ENCODE measurements at places on chromosomes 2 and 18.

GRCh38 chr2:36478332-36478738 is 119.6 kb downstream of the FEZ2 start:
- no peaks in the 10 kb centered on the region for H3K27me3 ChIP-seq
- H3K4me1 ChIP-seq = peaks cover 68% of the 10 kb centered on the region
- H3K27ac ChIP-seq = peak overlapping the region; percentile 83
- DNase-seq = no peak
- H3K36me3 ChIP-seq = peaks cover 4% of the 10 kb centered on the region

DNA sequence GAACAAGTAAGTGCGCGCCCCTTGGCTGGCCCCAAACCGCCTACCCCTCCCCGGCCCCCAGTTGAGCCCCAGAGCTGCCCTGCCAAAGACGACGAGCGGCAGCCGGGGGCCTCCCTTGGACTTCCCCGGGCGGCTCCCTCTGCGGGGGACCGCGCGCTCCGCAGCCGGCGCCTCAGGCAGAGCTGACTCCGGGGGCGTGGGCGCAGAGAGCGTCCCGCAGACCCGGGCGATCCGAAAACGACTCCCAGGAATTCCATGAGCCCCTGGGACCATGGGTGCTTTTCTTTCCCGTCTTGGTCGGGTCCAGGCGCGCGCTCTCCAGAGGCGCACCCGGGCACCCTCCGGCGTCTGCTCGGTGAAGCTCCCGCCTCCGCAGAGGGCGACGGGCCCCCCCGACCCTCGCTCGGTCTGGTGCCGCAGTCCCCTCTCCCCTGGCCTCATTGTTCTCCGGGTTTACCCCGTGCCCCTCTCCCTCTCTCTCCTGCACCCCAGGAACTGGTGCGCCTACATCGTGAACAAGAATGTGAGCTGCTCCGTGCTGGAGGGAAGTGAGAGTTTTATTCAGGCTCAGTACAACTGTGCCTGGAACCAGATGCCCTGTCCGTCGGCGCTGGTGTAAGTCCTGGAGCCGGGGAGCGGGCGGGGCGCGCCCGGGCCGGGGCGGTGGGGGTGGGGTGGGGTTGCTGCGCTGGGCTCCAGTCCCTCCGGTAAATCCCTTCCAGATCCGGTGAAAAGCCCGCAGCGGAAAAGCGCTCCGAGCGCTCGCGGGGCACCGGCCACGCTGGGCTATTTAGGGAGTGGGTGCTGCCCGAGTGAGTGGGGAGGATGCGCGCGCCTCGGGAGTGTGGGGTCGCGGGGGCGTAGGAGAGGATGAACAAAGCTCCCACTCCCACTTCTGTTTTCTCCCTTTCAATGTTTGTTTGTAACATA is 776 bp downstream of the EMILIN2 start:
- H3K36me3 ChIP-seq = no peaks in the 10 kb centered on the region
- no peak for DNase-seq
- H3K4me3 ChIP-seq = peak overlapping the region; percentile 80
- H3K27me3 ChIP-seq = no peaks in the 10 kb centered on the region

DNA sequence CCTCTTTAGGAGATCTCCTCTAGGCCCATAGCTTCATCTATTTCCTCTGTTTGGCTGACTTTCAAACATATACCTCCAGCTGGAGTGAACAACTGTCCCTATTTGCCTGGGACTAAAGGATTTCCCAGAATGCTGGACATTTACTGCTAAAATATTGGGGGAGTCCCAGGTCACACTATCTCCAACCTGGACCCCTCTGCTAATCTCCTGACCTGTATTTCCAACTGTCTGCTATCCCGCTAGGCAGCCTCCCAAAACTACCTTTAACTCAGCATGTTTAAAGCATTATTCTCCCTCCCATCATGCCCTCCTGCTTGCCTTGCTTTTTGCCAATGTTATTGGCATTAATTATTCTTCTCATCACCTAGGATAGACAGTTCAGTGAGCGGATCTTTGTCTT is 77.1 kb downstream of the THADA start:
- no peak overlapping the region for H3K4me3 ChIP-seq
- DNase-seq = no peak
- no peak overlapping the region for H3K27ac ChIP-seq
- H3K36me3 ChIP-seq = no peaks in the 10 kb centered on the region
- H3K27me3 ChIP-seq = no peaks in the 10 kb centered on the region

GRCh38 chr2:198534756-198535155 is 730.4 kb downstream of the PLCL1 start:
- H3K4me3 ChIP-seq = no peak overlapping the region
- no peak overlapping the region for H3K27ac ChIP-seq
- no peaks in the 10 kb centered on the region for H3K36me3 ChIP-seq

DNA sequence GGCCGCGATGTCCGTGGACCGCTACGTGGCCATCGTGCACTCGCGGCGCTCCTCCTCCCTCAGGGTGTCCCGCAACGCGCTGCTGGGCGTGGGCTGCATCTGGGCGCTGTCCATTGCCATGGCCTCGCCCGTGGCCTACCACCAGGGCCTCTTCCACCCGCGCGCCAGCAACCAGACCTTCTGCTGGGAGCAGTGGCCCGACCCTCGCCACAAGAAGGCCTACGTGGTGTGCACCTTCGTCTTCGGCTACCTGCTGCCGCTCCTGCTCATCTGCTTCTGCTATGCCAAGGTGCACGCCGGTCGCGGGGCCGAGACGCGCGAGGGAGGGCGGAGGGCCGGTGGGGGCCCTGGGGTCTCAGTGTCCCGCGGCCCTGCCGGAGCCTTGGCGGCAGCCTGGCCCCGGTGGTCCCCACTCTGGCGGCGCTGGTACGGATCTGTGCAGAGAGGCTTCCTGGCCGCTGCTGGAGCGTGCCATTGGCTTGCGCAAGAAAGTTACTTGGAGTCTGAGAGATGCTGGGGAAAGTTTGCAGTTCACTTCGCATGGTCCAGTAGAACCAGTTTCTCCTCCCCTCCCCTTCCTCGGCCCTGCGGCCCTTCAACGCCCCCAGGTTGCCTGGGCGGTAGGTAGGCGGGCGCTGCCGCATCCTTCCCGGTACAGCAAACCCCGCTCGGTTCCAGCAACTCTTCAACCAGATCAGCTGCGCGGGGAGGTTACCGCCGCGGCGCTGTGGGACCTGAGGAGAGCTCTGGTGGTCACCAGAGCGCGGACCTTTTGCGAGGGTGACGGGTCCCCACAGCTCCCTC is 1.5 kb downstream of the GALR1 start:
- DNase-seq = no peak
- H3K4me3 ChIP-seq = no peak overlapping the region
- no peaks in the 10 kb centered on the region for H3K36me3 ChIP-seq
- no peaks in the 10 kb centered on the region for H3K4me1 ChIP-seq
- no peak overlapping the region for H3K27ac ChIP-seq
- no peaks in the 10 kb centered on the region for H3K27me3 ChIP-seq

DNA sequence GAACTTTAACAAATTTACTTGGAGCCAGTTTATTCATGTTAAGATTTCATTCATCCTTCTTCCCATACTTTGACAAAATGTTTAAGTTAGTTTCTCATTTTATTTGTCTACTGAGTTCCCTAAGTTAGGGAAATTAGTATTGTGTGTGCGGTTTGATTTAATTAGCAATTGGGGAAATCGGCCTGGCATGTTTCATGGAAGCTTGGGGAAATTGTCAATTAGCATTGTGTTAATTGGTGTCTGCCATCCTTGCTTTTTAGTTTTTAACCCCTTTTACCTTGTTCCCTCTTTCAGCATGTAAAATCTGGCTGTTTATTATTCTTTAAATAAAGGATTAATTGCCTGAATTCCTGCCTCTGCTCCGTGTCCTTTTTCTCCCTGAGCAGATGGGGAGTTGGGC is 279.6 kb downstream of the BCL11A start:
- H3K27me3 ChIP-seq = no peaks in the 10 kb centered on the region
- no peak overlapping the region for H3K27ac ChIP-seq
- no peaks in the 10 kb centered on the region for H3K4me1 ChIP-seq

- no peak overlapping the region for H3K27ac ChIP-seq
- H3K4me1 ChIP-seq = no peaks in the 10 kb centered on the region
- H3K4me3 ChIP-seq = no peak overlapping the region
- no peaks in the 10 kb centered on the region for H3K36me3 ChIP-seq
- H3K27me3 ChIP-seq = no peaks in the 10 kb centered on the region
- no peak for DNase-seq
These were observed 20.8 kb downstream of the SOS1 start for GRCh38 chr2:39099870-39100728.

DNA sequence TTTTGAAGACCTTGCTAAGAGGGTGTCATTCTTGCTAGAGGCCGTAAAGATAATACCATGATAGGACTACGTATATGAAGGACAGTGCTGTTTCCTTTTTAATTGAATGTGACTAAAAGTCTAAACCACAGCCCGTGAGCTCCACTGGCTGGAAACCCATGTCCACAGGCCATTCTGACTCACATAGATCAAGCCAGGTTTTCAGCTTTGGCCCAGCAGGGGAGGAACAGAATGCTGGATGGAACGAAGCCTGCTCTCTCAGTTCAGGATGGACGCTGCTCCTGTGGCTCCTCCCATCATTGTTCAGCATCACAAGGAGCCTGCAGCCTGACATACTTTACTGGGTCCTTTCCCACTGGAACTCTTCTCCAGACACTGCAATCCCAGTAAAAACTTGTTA is 47.6 kb downstream of the ALPK2 start:
- H3K36me3 ChIP-seq = no peaks in the 10 kb centered on the region
- no peak overlapping the region for H3K4me3 ChIP-seq

DNA sequence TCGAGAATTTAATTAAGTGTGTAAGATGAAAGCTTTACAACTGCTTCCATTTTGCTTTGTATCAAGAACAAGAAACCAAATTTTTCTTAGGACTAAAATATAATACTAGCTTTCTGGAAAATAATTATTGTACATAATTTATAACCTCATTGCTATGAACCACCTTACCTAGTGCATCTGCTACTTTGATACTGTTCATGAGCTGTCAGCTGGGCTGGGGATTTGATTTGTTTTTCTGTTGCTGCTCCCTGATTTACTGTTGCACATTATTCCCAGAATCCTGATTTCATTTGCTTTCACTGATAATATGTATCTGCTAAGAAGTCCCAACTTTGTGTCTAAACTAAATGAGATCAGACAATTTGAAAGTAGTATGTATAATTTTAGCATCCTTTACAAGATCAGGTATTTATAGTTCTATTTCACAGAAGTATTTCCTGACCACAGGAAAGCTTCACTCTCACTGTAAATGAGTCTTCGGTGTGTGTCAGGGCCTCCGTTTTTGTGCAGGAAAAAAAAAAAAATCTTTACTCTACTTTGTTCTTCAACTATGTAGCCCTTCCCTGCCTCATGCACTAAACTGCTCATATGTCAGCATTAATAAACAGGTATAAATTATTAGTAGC is 105.6 kb upstream of the CCDC150 start:
- no peak for DNase-seq
- no peak overlapping the region for H3K27ac ChIP-seq
- H3K36me3 ChIP-seq = no peaks in the 10 kb centered on the region
- H3K4me1 ChIP-seq = peaks cover 3% of the 10 kb centered on the region
- no peak overlapping the region for H3K4me3 ChIP-seq
- H3K27me3 ChIP-seq = no peaks in the 10 kb centered on the region

DNA sequence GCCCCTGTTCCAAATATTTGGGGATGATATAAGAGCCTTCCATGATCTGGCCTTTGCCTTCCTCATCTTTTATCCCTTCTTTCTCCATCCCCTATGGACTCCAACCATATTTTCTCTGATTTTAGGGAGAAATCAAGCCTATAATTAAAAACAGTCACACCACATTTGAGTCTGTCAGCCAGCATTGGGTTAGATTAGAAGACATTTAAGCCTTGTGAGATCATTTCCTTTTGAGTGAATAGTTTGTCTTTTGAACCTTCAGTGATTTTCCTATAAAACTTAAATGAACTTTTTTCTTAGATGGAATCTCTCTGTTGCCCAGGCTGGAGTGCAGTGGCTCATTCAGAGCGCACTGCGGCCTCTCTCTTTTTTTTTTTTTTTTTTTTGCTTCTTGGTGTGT is 7.6 kb upstream of the C18orf32 start:
- H3K36me3 ChIP-seq = no peaks in the 10 kb centered on the region
- peaks cover 7% of the 10 kb centered on the region for H3K4me1 ChIP-seq
- H3K27ac ChIP-seq = no peak overlapping the region
- no peak for DNase-seq

DNA sequence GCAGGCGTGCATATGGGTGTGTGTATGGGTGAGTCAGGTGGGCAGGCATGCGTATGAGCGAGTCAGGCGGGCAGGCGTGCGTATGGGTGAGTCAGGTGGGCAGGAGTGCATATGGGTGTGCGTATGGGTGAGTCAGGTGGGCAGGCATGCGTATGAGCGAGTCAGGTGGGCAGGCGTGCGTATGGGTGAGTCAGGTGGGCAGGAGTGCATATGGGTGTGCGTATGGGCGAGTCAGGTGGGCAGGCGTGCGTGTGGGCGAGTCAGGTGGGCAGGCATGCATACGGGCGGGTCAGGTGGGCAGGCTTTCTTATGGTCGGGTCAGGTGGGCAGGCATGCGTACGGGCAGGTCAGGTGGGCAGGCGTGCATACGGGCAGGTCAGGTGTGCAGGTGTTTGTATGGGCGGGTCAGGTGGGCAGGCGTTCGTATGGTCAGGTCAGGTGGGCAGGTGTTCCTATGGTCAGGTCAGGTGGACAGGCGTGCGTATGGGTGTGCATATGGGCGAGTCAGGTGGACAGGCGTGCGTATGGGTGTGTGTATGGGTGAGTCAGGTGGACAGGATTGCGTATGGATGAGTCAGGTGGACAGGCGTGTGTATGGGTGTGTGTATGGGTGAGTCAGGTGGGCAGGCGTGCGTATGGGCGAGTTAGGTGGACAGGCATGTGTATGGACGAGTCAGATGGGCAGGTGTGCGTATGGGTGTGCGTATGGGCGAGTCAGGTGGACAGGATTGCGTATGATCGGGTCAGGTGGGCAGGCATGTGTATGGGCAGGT is 28.7 kb upstream of the KLF11 start:
- no peak for DNase-seq
- no peaks in the 10 kb centered on the region for H3K27me3 ChIP-seq
- H3K27ac ChIP-seq = no peak overlapping the region

GRCh38 chr2:113829761-113830160 is 60.1 kb upstream of the ACTR3 start:
- no peaks in the 10 kb centered on the region for H3K36me3 ChIP-seq
- no peaks in the 10 kb centered on the region for H3K27me3 ChIP-seq
- H3K4me1 ChIP-seq = peaks cover 65% of the 10 kb centered on the region

All from Caco-2 (cell line).